Activated effector memory CD4-positive, alpha-beta T cell treated with anti-CD3 and anti-CD28 coated beads, Interleukin-2, amount 50 U/mL, for 16 hours (primary cell): ENCODE measurements at places on chromosomes 5 and 9.

DNA sequence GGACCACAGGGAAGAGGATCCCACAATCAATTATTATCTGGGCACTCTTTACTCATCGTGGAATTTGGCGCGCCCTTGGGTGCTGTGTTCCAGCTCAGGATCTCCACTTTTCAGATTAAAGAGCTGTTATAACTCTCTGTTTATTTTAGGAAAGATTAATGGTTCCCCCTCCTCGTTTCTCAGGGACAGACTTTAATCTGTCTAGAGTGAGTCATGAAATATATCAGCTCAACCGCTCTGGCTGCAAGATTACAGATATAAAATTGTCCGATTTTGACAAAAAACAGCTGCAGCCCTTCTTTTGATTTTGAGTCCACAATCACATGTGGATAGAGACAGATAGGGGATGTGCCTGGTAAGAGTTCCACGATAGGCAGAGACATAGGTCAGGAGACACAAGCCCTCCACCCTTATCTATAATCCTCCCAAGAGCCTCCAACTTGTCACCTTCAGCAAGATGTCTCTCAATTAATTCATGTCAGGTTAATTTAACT, 77.6 kb upstream of the ANKRD55 start:
- DNase-seq: no peak

GRCh38 chr5:77957931-77958521, 181.9 kb upstream of the TBCA start:
- no peak for DNase-seq

DNA sequence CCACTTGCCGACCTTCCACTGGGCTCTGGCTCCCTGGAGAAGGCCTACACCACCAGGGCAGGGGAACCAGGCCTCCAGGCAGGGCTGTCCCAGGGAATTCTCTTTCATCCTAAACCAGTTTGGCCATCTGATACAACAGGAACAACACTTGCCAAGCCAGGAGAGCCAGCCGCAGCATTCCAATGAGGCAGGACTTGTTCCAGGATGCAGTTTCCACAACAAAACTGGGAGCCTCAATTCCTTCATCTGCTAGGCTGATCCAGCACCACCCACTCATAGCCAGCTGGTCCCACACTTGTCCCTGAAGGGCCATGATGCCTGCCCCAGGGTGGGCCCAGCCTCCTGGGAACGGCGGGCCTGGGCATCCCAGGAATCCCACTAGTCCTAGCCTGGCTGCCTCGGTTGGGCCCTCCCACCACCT, 26.0 kb downstream of the BICD2 start:
- DNase-seq: peak; percentile 38

DNA sequence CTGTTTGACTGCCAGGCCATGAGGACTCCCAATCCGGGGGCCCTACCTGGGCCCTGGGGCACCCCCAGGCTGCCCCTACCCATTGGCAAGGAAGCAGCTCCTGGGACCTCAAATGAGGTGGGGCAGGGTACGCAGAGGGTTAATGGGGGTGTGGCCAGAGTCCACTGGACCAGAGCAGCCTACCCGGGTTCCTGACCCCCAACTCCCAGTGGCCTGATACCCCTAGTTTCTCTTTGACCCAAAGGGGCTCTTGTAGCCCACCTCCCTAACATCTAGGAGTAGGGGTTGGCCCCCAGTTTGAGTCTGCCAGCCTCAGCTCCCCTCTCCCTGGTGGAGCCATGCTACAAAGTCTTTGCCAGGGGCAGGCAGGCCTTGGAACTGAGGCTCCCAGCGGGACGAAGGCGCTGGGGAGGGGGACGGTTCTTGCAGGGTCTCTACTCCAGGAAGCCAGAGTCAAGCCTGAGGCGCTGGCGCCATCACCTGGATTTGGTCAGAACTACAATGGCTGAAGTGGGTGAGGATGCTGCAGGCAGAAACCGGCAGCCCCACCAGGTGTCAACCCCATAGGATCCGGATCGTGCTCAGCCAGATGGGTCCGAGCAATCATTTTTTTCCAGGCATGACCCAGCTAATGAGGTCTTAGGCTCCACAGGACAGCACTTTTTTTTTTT, 8.4 kb upstream of the CERCAM start:
- peak; percentile 78 for DNase-seq

GRCh38 chr5:148791334-148791667, 35.1 kb upstream of the ADRB2 start:
- no peak for DNase-seq

DNA sequence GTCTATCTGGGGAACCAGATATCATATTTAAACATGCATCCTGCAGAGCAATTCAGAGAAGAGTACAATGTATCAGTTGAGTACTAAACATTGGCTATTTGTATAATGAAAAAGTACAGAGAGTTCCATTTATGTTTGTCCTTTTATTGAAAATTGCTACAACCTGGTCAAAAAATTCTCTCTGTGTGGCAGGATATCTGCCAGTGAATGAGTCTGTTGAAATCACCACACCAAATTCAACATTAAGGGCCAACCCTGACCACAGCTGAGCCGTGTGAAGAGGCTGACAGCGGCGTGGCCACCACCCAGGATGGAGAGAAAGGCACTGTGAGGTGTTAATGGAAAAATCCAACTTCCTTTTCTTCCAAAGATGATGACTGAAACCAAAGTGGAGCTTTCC, 422.7 kb upstream of the PIK3R1 start:
- no peak for DNase-seq

DNA sequence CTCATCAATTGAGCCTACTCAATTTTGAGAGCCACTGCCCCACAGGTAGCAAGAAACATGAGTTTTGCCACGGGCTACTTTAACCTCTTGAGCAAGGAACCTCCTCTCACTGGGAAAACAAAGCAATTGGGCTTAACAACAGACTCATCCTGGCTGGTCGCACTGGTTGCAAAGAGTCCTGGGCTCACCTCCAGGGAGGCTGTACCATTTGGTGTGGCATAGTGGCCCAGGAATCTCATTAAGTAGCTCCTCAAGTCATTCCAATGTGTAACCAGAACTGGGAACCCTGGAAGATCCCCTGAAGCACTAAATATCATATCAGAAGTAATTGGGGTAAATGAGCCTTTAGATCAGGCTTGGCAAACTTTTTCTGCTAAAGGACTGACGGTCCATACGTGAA, 78.5 kb downstream of the MYO10 start:
- DNase-seq: no peak

GRCh38 chr5:122473138-122473843, 161.3 kb downstream of the SNCAIP start:
- no peak for DNase-seq

- no peak for DNase-seq
Measured at GRCh38 chr9:1458503-1458902, 408.3 kb downstream of the DMRT2 start.

GRCh38 chr9:3989915-3990314, 310.0 kb downstream of the GLIS3 start:
- no peak for DNase-seq

GRCh38 chr5:4987431-4987830, 152.7 kb upstream of the ADAMTS16 start:
- no peak for DNase-seq

GRCh38 chr9:32200896-32201295, 183.5 kb upstream of the ACO1 start:
- DNase-seq: no peak

DNA sequence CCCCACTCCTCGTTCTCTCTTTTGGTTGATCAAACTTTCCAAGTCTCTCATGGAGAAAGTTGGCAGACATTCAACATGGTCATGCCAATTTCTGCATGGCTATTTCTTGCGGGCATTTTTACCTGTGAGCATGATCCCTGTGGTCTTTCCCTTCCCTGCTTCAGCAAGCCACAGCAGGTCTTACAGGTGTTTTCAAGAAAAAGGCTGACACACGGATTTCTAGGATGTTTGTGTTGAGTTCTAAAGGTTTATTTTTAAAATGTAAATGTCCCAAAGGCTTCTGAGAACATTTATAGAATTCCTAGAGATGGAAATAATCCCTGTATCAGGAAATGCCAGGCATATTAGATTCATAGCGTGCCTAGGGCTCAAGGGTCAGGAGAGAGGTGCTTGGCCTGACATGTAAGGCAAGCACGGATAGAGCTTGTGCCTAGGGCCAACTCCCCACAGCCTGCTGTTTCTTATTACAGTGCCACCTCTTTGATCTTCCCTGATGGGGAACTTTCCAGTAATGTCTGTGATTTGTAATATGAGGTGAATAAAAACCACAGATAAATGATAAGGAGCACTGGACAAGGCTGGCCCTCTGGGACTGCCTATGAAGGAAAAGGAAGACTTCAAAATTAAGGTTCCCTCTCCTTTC, 79.8 kb downstream of the MUSK start:
- no peak for DNase-seq
